ENCODE measurements at places on chromosomes 3 and 15.
A peak's percentile ranks its signal among the peaks of the same experiment; 100 is the strongest.

- DNase-seq = no peak
Observed at GRCh38 chr3:144791034-144791433, 819.4 kb downstream of the DIPK2A start.

DNA sequence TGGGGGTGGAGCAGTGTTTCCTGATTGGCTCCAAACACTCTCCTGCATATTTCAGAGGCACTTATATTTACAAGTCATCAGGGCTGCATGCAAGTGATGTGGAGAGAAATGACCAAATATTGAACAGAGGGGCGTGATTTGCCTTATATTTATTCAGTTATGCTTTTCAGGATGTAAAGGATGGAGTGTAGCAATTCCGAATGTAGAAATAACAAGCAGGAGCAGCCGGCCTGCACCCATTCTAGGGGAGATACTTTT, 19.4 kb upstream of the SEMA5B start:
- DNase-seq = no peak

DNA sequence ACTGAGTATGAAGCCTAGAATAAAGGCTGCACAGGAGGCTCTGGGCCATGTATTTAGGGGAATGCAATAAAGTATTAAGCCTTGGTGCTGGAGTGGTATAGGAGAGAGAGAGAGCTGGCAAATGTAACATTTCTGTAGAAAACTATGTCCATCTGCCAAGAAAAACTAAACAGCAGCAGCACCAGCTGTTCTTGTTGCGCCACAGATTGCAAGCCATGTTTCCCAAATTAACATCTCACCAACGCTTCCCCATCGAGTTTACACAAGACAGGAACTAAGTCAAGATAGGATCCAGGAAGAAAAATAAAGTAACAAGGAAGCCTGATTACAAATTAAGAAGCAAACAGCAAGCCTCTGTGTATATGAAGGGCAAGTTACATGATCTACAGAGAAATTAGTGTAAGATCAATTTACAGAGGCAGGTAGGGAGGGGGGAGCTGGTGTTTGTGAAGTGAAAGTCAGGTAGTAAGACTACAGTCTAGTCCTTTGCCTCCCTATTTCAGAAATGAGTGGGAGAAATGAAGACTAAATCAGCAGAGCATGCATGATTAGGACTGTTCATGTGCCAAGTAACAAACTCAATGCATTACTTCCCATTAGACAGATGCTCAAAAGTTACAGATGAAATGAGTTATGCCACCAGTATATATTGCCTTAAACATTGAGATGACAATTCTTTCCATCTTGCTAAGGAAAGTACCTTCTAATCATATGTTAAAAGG, 900.5 kb downstream of the EPHA3 start:
- no peak for DNase-seq

DNA sequence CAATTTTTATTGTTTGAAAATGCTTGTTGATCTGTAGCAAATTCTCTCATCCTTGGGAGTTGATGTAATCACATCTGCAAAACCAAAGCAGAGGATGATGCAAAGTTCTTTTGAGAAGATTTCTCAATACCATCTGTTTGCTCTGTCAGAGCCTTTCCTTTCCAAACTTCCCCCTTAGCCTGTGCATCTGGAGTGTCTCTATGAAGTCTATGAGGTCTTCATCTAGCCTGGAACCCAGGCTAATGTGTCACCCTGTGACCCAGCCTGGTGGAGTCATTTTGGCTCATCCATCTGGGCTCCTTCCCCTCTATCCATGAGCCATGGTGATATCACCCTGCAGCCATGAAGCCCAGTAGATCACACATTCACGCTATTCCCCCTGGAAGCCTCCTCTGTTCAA, 123.2 kb upstream of the SLC7A14 start:
- no peak for DNase-seq

- no peak for DNase-seq
Observed at GRCh38 chr3:10281951-10282350, 10.8 kb downstream of the GHRL start.

- DNase-seq = no peak
Observed at GRCh38 chr3:138800248-138800647, 34.5 kb downstream of the PIK3CB start.

DNA sequence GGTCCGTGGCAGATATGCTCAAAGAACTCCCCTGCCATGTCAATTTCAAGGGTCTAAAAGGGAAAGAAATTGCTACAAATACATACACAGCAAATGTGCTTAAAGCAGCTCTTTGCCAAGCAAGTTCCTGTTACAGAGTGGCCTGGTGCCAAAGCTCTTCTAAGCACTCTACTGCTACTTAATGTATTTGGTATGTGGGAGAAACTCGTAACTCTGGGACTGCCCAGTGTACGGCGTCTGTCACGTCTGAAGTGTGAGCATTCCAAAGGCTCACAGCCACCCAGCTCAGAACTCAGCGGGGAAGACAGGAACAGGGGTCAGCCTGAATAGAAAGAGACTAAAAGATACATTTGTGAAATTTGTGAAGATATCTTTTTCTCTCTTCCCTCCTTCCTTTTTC, 54.6 kb downstream of the RBMS3 start:
- peak; percentile 44 for DNase-seq

DNA sequence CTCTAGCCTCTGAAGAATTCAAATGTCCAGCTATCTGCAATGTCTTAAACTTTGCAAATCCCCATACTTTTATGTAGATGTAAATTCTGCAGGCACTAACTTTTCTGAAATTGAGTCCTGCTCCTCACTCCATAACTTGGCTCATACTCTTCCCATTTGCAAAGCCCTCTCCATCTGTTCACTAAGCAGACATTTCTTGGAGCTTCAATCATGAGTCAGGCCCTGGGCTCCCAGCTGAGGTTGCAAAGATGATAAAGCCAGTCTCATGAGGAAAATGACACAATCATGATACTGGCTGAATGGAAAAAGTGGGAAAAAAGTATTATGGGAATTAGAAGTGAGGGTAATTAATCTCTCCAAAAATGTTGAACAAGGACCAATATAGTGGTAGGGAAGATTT, 507.6 kb downstream of the NR2F2 start:
- DNase-seq = no peak

DNA sequence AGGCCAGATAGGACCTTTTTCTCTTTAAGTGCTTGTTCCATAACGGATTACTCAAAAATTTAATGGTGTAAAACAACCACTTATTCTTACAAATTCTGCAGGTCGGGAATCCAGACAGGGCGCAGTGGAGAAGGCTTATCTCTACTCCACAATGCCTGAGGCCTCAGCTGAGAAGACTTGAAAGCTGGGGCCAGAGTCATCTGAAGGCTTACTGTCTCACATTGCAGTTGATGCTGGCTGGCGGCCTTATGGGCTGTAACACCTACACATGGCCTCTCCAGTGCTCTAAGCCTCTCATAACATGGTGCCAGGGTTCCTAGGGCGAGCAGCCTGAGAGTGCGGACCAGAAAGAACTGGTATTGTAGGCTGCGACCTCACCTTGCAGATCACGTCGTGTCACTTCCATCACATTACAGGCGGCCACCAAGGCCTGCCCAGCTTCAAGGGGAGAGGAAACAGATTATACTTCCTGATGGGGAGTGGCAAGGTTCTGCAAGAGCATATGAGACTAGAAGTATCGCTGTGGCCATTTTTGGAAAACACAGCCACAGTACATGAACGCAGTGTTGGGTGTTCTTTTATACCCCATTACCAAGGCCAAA, 32.4 kb downstream of the CMTM7 start:
- DNase-seq = no peak

GRCh38 chr3:195587406-195587805, 3.7 kb upstream of the APOD start:
- DNase-seq = no peak

DNA sequence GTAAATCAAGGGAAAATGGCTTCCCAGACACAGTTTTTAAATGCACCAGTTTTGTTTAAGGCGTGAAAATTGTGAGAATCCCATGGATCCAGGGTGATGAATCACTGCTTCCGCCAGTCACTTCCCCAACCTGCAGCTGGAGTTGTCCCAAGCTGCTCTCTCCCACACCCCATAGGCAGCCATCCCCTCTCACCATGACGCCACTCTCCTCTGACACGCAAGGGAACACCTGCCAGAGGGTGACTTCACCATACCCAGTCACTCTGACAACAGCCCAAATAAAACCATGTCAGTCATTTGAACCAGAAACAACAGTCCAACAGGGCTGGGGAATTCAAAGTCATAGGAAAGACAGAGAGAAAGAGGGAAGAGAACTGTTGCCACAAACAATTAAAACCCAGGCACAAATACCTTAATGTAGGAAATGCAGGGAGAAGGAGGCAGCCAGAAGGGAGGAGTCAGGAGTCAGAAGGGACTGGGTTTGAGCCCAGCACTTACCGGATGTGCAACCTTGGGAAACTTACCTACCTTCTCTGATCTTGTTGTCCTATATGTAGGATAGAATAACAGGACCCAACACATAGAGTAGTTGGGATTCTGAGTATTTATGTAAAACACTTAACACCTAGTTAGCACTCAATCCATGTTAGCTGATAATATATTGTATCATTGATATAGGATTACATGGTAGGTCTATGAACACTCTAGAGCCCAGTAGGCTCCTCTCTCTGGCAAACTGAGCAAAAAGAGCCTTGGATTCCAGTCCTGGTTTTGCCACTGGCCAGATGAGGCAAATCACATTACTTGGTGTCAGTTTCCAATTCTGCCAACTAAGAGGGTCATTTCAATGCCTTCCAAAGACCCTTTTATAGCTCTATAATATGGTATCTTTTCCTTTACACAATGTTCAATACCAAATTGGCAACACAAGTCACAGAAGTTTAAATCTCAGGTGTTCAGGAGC, 326.3 kb upstream of the ICE2 start:
- no peak for DNase-seq

DNA sequence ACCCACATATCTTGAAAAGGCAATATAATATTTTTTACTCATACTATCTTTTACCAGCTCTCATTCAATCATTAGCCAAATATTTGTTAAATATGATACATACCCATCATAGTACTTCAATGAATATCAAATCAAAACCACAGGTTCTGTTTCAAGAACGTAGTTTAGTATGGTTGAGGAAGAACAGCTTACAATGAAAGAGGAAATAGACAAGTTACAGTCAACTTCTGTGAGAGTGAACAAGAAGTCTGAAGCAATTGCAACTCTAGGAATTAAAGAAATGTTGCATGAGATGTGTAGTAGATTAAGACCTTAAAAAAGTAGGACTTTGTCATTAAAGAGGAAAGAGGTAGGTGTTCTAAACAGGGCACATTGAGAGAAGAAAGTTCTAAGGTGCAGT, 9.3 kb downstream of the BCHE start:
- DNase-seq = no peak

DNA sequence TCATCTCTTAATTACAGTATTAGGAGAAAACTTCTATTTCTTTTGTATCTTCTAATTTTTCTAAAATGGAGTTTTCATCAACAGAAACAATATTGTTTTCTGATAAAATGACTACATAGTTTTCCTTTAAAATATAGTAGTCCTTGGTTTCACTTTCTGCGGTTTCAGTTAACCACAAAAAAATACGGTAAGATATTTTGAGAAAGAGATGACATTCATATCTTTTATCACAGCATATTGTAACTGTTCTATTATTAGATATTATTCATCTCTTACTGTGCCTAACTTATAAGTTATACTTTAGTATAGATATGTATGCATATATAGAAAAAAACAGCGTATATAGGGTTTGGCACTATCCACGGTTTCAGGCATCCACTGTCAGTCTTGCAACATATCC, 2.3 kb downstream of the B4GALT4 start:
- no peak for DNase-seq

DNA sequence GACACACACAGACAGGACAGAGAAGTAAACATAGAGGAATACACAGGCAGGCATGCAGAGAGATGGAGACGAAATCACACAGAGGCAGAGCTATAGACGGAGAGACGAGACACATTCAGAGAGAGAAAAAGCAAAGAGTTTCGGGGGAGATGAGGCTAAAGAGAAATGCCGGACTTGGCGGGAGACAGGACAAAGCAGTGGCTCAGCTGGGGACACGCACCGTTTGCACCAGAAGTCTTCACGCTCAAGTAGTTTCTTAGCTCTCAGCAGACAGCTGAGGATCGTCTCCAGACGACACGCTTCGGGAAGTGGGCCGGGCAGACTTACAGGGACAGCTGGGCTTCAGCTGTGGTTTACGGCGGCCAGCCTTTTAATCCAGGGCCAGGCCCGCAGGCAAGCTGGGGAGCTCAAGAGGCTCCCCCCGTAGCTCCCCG, 56.2 kb upstream of the DLG1 start:
- peak; percentile 38 for DNase-seq

- DNase-seq = no peak
Observed at GRCh38 chr3:56365905-56366640, 102.2 kb downstream of the ERC2 start.

GRCh38 chr3:168952551-168952950, 711.0 kb downstream of the MECOM start:
- no peak for DNase-seq

All from colonic mucosa (tissue), 4 donors.